Adipocyte (in vitro differentiated cells): ENCODE measurements at places on chromosomes 3 and 15.

GRCh38 chr3:16318176-16318575 is 53.2 kb downstream of the OXNAD1 start:
- DNase-seq, result peak; percentile 77

GRCh38 chr3:23748398-23749110 is 57.2 kb upstream of the UBE2E1 start:
- peak; percentile 84 for DNase-seq

GRCh38 chr3:177528306-177529070 is 331.2 kb upstream of the TBL1XR1 start:
- DNase-seq, result no peak

DNA sequence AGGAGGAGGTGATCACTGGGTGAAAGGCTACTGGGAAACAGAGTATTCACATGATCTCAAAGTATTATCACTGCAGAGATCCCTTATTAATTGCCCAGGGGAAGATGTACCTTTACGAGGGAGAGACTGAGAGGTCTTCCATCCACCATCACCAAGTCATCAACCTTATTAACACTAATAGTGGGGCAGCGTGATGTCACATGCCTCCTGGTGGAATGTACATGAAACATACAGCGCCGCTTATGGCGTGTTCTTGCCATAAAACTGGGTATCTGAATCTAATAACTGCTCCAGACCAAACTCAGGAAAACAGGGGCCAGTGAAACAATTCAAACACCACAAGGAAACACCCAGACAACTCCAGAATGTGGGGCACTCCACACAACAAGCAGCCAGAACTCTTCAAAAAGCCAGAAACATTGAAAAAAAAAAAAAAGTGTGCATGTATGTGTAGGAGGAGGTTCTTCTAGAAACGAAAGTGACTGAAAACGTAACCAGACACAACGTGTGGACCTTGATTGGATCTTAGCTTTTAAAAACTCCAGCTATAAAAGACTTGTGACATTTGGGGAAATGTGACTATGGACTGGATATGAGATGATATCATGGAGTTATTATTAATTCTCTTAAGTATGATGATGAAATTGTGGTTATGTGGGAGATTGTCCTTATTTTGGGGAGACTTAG is 4.6 kb downstream of the STIMATE start:
- DNase-seq, result no peak

DNA sequence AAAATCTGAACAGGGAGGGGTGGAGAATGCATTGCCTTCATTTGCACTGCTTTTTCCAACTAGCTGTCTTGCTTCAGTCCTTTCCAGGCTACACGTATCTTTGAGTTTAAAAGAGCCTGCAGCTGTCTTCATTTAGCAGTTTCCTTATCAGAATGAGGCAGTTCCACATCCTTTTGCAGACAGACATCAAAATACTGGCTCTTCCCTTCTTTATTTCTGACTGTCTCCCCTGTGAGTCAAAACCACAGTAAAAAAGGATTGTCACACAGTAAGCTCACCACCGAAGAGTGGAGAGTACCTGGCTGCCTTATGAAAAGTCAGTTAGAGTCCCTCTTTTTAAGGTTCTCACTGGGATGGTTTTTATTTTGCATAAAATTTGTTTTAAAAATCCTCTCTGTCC is 205.5 kb upstream of the CD96 start:
- DNase-seq, result no peak

GRCh38 chr3:8723612-8724011 is 10.0 kb upstream of the CAV3 start:
- no peak for DNase-seq

GRCh38 chr15:82044373-82045178 is 1.2 kb downstream of the MEX3B start:
- DNase-seq, result peak; percentile 81

DNA sequence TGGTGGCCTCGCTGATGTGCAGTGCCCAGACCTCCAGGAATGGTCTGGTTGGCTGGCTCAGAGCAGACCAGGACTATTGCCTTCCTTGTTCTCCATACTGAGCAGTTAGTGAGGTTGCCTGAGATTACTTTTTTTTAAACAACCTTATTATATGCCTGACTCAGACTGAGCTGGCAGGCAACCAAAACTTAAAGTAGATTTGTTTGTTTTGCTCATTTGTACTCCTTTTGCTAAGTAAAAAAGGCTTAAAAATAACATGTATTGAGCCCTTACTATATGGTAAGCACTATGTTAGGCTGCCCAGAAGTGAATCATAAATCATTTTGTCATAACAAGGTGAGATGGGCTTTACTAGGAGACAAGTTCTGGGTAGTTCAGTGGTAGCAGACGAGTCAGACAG is 92.4 kb downstream of the GHSR start:
- DNase-seq, result peak; percentile 91

- no peak for DNase-seq
Observed at GRCh38 chr3:183800243-183800863, 25.0 kb downstream of the MAP6D1 start.

GRCh38 chr15:90482124-90483011 is 47.4 kb upstream of the CRTC3 start:
- DNase-seq, result peak; percentile 78

- DNase-seq, result no peak
Observed at GRCh38 chr3:10445561-10446175, 59.7 kb downstream of the ATP2B2 start.

GRCh38 chr3:87503900-87504498 is 227.6 kb upstream of the POU1F1 start:
- DNase-seq, result peak; percentile 91

DNA sequence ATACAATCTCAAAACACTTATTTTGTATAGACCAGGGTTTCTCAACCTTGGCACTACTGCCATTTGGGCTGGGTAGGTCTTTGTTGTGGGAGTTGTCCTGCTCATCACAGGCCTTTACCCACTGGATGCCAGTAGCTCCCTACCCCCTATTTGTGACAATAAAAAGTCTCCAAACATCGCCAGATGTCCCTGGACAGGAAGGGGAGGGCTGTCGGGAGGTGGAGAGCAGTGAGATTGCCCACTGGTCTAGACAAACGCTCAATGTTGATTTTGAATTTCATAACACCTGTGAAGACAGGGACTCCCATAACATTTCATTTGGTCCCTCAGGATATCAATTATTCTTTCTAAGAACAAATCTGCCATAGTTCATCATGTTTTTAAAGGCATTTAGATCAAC is 151.7 kb upstream of the PTPRG start:
- no peak for DNase-seq

DNA sequence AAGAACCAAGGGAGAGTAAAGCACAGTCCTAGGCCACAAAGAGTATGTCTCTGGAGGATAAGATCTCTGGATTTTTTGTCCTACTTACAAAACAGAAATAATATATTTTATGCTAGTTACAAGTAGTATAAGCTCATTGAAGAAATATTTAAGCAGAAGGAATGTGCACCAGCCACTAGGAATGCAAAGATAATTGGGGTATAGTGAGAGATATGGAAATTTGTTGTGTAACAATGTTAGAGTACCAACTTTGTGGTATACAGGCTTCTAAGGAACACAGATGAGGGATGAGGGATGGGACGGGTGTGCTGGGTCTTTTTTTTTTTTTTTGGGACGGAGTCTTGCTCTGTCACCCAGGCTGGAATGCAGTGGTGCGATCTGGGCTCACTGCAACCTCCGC is 26.5 kb downstream of the AKAP13 start:
- peak; percentile 81 for DNase-seq

DNA sequence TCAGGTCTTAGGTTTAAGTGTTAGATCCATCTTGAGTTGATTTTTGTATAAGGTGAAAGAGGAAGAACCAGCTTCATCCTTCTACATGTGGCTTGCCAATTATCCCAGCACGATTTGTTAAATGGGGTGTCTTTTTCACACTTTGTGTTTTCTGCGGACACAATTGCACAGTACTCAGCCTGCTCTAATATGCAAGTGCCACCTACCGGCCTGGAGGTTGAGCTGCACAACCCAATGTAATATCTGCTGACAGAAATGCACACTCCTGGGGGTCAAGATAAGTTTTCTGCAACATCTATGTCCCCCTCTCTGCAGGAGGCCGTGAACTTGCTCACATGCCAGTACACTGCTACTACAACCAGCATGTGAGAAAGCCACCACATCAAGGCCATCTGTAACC is 791.9 kb upstream of the ROBO1 start:
- no peak for DNase-seq
